Cardiac septum (tissue), 1 donor: ENCODE measurements at places on chromosomes 11 and 22. TPM values are rescaled to one million over a fixed set of nuclear protein-coding genes. Genes with fewer than 3 reads are reported as not detected.

The ARVCF gene
- total RNA-seq, result 46.8 TPM

The MGAT3 gene
- 24.1 TPM for total RNA-seq

The MISFA gene
- total RNA-seq, result 6.4 TPM

DNA sequence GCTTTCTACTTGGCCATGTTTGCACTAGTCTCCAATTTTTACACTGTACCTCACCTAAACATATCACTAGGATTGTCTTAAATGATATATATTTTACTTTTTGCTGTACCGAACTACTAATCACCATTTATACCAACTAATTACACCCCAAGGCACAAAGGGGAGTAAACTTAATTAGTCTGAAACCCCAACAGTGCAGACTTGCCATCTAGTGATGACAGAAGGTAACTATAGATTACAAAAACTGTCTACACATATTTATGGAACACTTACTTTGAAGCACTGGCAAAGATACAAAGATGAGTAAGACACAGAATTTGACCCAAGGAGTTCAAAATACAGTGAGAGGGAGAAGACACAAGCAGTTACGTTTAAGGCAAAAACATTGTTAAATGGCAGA is 139.7 kb downstream of the CNTN5 start:
- DNase-seq, result no peak

DNA sequence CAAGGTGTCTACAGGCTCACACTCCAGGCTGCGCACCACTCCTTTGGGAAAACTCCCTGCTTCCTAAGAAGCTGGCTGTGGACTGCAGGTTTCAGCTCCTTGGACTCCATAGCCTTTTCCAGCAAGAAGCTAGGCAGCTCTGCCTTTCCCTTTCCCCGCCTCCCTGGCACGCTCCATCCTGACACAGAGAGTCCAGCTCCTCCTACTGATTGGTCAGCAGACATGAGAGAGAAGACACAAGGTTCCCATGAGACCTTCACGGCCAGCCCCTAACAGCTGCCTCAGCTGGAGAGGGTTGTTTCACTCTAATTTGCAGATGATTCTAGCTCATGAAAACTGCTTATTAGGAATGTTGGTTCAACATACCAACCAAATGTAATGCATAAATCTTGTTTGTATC is 27.6 kb downstream of the TENM4 start:
- peak; percentile 85 for DNase-seq

GRCh38 chr11:68843703-68844312 is 2.1 kb upstream of the CPT1A start:
- peak; percentile 93 for DNase-seq

DNA sequence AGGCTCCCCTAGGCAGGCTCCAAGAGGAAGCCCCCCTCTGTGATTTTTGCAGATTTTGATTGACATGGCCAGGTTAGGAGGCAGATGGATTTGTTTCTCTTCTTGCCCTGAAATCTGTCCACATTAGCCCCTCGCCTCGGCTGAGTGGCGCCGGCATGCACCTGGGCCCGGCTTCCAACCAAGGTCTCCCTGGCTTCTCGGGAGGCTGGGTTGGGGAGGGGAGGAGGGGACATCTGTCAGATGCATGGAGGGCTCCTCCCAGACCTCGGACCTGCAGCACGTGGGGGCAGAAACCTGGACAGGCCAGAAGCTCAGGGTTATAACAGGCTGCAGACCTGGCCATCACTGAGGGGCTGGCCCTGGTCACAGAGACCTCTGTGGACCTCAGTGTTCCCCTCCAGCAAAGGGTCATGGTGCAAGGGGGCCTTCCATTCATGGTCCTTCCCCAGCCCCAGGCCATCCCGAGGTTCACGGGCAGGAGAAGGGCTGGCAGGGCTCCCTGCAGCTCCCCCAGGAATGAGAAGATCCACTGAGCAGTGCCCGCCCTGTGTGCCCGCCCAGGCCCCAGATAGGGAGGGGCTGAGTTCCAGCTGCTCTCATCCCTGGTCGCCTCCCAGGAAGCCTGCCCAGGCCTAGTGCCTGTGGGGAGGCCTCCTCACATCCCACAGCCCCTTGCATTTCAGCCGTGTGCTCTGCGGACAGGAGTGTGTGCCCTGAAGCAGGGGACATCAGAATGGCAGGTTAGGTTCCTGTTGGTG is 747.8 kb downstream of the BRD1 start:
- DNase-seq, result peak; percentile 53

DNA sequence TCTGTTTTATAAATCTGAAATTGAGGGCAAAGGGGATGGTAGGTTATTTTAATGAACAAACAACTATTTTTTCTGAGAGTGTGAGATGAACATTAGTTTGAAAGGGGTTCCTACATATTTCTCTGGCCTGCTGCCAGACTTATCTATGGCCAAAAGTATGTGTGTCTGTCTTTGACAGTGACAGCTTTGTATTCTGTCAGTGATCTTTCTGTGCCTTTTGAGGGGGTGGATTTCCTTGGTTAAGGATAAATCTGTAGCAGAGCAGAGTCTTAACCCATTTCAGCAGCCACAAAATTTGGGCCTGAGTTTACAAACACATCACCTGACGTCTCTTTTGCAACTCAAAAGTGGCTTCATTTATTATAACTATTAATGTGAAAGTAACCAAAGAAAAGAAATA is 30.9 kb downstream of the ZFTA start:
- DNase-seq, result no peak

DNA sequence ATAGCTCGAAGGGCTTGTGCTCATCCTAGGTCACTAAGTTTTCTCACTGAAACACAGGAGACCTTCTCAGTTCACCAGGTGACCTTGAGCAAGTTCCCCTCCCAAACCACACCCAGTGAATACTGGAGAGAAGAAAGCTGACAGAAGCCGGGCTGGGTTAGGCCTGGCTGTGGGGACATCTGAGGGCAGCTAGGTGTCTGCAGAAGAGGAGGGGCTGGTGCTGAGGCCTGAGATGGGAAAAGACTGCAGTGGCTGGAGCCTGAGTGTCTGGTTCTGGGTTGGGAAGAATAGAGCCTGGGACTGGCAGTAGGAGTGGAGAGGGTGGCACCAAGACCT is 602 bp upstream of the INPP5J start:
- DNase-seq, result no peak
